ENCODE measurements at places on chromosomes 1 and 21.

- no peak for DNase-seq
These were observed 16.7 kb downstream of the CAMTA1 start for GRCh38 chr1:6801966-6802365.

- DNase-seq: no peak
These were observed at the start of gene RGS21 for GRCh38 chr1:192316942-192317450. TSS of gene RGS21 (plus strand) at chr1:192316992. CDS start at chr1:192343037, 26,045 bp downstream.

GRCh38 chr1:235741294-235741693, 91.7 kb upstream of the GNG4 start:
- DNase-seq: no peak

- no peak for DNase-seq
These were observed 240.6 kb upstream of the C1orf105 start for GRCh38 chr1:172179918-172180317.

GRCh38 chr1:13813398-13814012, 113.5 kb downstream of the PRDM2 start:
- peak; percentile 67 for DNase-seq

DNA sequence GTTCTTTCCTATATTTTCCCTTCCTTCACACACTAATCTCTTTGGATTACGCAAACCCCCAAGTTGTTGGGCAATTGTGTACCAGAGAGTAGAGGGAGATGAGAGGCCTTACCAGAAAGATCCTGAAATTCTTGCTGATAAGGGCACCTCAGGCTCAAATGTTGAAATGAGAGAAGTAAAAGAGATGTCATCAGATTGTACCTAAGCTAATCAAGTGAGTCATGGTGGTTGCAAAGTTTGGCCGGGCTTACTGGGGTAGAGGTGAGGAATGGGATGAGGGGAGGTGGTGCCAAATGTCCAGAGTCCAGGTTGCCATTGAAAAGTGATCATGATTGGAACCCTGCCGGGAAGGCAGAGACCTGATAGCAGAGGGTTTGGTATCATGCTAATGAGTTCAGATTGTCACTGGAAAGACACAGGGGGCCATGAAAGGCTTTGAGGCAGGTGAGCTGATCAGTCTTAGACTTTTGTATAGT, 43.1 kb downstream of the OPTC start:
- DNase-seq: no peak

- no peak for DNase-seq
These were observed 12.2 kb upstream of the GPR161 start for GRCh38 chr1:168148916-168149315.

- DNase-seq: no peak
These were observed 24.9 kb downstream of the KCNA10 start for GRCh38 chr1:110494036-110494435.

DNA sequence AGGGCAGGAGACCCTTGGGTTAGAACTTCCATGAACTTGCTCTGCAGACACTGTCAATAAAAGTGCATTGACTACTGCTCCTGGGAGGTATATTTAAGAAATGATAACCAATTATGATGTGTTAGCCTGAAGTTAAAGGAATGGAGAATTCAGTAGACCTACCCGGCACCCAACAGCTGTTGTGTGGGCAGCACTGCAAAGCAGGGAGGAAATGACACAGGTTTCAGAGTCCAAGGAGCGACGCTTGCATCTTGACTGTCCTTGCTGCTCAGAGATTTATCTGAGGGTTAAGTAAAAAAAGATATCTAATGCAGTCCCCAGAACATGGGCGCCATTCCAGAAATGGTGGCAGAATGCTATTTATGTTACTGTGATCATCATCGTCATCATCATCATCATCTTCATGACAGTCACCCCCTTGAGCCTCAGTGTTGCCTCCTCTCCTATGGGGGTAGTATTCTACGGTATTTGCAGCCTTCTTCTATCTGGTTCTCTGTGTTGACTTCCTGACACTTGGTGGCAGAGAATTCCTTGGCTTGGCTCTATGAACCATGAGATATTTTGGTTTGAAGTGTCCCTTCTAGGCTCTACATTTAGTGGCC, 225.9 kb downstream of the KAZN start:
- no peak for DNase-seq

DNA sequence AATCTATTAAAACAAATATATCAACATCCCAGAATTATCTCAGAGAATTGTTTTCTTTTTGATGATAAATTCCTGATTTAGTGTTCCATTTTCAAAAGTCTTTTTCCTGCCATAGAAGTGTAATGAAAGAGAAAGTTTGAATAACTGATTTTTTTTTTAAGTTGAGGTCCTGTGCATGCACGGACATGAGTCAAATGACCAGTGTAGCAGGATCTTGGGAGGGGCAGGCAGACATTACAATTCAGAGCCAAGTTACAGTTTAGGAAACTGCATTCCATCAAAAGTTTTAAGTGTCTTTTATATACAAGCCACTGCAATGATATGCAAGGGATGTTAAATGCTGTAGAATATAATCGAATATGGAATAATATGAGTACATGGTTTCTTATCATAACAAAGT, 227.5 kb downstream of the HMCN1 start:
- DNase-seq: no peak

- DNase-seq: no peak
These were observed 6.4 kb downstream of the PADI3 start for GRCh38 chr1:17255336-17255735.

- DNase-seq: no peak
These were observed 383.5 kb upstream of the B3GALT2 start for GRCh38 chr1:193569983-193570269.

DNA sequence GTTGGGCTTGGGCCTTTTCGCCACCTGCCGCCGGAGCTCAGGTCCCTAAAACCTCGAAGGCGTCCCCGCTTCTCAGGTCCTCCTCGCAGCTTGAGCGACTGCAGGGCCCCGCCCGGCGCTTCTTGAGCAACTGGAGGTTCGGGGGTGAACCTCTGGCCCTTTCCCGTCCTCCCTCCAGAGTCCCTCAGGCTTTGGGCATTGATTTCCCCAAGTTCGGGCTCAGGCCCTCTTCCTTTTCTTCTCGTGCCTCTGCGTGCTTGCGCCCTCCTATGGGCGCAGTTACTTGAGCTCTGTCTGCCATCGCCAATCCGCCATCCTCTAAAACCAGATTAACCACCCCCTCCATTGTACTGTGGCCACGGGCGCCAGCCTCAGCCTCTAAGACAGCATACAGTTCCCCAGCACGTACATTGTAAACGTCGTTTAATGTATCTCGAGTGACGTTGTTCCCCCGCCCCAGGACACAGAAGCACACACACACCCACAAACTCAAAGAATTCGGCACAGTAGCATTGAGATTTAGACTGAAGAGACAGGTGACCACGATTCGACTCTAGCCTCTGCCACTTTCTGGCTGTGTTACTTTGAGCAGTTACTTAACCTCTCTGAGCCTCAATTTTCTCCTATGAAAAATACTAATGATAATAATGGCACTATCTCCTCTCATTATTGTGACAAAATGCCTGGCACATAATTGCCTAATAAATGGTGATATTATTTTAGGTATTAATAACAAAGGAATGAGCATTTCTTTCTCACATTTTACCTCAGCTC, 22.6 kb downstream of the BTG2 start:
- DNase-seq: peak; percentile 67

GRCh38 chr1:77238462-77238861, 19.2 kb upstream of the PIGK start:
- no peak for DNase-seq

GRCh38 chr1:161949548-161949947, 74.1 kb downstream of the OLFML2B start:
- no peak for DNase-seq

- peak; percentile 63 for DNase-seq
These were observed 35.5 kb downstream of the C21orf91 start for GRCh38 chr21:17783481-17784179.

DNA sequence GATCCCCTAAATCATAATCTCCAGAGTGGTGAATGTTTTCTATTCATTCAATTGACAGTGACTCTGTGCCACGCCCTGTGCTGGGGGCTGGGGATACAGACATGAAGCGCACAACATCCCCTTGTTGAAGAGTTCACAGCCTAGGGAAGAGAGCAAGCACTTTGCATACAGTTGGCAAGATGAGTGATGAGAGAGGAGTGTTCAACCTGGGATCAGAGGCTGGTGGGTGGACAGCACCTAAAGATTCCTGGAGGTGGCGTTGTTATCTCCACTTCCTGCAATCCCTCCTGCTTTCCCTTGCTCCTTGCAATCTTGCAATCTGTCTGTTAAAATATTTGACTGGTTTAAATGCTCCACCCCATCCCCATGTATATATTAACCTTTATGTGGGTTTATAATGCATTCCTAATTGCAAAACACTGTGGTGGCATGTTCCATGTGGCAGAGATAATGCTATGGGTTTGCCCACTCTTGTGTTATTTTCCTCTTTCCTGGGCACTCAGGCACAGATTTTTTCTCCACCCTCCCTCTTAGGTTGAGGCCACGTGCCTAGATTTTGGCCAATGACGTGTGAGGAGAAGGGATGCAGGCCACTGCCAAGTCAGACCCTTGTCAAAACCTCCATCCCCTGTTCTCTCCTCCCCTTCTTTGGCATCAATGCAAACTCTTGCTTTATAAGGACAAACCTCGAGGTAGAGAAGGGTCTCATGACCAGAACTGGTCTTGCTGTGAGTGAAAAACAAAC, 36.2 kb upstream of the GADD45A start:
- no peak for DNase-seq

- DNase-seq: no peak
These were observed 40.8 kb upstream of the CD55 start for GRCh38 chr1:207280706-207281105.

GRCh38 chr1:160363951-160364735, 2.7 kb upstream of the NHLH1 start:
- no peak for DNase-seq

- DNase-seq: no peak
These were observed 2.6 kb downstream of the AHDC1 start for GRCh38 chr1:27601321-27601770.

GRCh38 chr1:10938741-10939417, 73.6 kb upstream of the TARDBP start:
- no peak for DNase-seq

- DNase-seq: peak; percentile 17
These were observed 242.3 kb downstream of the LMX1A start for GRCh38 chr1:165114022-165114888.

DNA sequence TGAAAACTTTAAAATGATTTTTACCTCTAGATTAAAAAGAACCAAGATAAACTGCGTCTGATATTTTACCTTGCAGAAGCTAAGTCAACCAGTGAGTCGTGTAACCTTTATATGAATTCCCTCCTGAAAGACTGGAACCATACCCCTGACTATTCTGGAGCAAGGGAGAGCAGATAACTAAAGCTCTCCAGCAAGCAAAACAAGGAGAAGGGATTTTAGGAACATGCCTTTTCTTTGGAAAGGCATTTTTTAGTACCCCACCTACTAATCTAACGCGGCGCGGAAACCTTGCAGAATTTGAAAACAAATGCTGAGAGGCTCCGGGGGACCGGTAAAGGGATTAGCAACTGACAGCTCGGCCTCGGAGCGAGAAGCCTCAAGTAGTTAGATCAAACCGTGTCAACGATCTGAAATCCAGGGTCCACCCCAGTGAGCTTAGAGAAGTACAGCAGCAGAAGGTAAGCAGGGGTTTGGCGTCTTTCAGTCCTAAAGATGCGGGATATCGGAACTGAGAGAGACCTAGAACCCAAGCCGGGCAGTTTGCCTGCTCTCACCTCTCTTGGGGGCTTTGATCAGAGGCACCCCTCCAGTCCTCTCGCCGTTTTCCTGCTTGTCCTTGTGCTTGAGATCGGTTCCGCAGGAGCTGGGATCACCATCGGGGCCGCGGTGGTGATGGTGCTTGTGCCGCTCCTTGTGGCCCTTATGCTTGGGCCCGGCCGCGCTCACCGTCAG, 954 bp downstream of the RSBN1 start:
- DNase-seq: peak; percentile 35

DNA sequence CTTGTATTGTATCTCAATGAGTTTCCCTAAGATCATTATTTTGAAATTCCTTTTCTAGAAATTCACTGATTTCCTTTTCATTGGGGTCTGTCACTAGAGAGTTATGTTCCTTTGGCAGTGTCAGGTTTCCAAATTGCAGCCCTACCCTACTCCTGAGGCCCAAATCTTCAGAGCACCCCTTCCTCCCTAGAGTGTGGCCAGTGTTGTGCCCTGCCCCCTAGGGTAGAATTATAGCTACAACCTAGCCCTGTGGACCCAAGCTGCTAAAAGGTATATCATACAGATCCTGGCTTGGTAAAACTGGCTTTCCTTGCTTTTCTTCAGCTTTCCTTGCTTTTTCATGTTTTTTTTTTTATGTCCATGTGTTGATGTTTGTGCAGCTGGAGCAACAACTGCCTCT, 60.7 kb downstream of the DIPK1A start:
- DNase-seq: no peak

DNA sequence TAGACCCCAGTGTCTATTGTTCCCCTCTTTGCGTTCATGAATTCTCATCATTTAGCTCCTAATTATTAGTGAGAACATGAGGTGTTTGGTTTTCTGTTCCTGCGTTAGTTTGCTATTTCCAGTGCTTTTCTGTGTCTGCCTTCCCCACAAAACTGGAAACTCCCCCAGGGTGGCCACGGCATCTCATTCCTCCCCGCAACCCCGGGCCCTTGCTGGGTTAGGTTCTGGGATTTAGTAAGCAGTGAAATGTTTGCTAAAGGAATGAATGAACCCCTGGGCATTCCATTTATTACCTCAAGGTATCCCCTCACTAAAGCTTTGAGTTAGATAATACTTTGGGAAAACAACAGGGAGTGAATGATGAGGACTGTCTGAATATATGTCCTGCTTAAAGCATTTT, 142.9 kb downstream of the GLUL start:
- DNase-seq: peak; percentile 87

- no peak for DNase-seq
These were observed 1312.2 kb downstream of the PLA2G4A start for GRCh38 chr1:188140958-188141357.

DNA sequence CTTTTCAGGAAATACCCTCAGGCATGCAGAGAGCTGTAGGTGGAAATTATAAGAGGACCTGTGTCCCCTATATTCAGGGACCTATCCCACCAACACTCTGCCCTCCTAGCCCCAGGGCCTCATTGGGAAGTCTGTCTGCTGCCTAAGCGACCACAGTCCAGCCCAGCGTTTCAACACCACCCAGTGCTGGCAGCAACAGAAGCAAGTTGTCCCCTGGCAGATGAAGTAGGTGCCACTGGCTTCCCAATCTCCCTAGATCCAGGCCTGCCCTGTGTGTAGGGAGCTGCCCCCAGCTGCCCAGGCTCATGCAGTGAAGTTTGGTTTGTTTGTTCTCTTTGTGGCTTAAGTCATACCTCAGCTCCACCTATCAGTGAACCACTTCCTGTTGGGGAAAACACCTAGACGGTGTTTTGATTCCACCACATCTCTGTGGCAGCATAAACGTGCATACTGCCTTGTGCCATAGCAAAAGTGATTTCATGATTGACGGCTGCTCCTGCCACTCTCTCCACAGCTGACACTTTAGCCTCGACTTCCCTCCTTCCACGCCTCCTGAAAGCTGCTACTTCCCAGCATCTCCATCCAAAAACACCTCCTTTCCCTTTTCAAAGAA, 8.1 kb upstream of the LEFTY1 start:
- peak; percentile 90 for DNase-seq

DNA sequence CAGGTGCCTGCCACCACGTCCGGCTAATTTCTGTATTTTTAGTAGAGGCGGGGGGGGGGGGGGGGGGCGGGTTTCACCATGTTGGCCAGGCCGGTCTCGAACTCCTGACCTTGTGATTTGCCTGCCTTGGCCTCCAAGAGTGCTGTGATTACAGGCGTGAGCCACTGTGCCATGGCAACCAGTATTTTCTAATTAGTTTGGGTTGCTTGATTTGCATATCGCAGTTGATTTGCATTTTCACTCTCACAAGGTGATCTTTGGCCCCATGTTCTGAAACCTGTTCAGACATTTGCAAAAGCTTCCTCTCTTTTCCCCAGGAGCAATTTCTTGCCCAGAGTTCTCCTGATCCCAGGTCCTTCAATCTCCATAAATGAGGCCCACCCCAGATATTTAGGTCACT, 1.7 kb downstream of the TOR3A start:
- DNase-seq: peak; percentile 13

GRCh38 chr1:63945943-63946342, 172.1 kb downstream of the ROR1 start:
- DNase-seq: no peak
